Right renal pelvis (tissue), 4 donors: ENCODE measurements at places on chromosomes 11 and 22.

DNA sequence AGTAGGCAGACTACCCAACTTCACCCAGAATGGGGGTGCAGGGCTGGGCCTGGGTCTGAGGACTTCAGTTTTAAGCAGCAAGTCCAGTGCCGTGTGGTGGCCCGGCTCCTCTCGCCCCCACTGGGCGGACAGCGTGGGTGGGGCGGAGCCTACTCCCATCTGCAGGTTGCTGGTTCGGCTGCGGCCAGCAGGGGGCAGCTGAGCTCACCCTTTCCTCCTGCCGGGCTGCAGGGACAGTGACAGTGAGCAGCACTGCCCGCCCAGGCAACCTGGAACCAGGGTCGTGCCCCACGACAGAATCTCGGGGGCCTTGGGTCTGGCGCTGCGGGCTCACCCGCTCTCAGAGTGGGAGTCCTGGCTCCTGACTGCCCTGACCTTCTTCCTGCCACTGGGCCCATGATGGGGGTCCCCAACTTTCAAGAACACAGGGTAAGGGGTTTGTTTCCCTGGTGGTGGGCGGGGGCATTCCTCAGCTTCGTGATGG is 6.2 kb upstream of the NEAT1 start:
- no peak for DNase-seq

- DNase-seq, result no peak
These were observed 41.2 kb upstream of the TESMIN start for GRCh38 chr11:68792400-68792966.

DNA sequence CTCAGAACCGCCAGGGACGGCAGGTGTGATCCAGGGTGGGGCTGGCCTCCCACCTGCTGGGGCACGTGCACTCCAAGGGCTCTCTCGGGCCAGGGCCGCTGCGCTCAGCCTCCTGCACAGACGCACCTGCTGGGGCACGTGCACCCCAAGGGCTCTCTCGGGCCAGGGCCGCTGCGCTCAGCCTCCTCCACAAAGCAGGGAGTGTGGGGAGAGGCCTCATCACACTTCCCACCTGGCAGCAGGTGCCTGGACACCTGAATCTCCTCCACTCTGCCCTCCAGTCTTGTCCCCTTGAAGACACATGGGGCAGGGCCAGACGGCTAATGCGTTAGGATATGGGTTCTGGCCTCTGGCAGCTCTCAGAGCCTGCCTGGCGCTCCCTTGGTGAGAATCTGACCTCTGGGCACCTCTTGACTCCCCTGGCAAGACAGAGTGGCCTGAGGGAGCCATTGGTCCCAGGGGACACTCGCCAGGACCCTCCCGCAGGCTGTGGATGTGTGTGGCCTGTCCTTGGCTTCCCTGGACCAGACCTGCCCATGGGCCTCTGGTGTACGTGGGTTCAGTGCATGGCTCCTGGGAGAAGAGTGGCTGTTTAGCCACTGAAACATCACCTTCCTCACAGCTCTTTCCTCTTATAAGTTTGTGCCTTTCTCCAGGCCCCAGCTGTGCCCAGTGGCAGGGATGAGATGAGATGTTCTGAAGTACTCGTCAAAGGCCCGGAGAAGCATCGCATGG is 73.5 kb downstream of the BRD1 start:
- DNase-seq, result no peak

DNA sequence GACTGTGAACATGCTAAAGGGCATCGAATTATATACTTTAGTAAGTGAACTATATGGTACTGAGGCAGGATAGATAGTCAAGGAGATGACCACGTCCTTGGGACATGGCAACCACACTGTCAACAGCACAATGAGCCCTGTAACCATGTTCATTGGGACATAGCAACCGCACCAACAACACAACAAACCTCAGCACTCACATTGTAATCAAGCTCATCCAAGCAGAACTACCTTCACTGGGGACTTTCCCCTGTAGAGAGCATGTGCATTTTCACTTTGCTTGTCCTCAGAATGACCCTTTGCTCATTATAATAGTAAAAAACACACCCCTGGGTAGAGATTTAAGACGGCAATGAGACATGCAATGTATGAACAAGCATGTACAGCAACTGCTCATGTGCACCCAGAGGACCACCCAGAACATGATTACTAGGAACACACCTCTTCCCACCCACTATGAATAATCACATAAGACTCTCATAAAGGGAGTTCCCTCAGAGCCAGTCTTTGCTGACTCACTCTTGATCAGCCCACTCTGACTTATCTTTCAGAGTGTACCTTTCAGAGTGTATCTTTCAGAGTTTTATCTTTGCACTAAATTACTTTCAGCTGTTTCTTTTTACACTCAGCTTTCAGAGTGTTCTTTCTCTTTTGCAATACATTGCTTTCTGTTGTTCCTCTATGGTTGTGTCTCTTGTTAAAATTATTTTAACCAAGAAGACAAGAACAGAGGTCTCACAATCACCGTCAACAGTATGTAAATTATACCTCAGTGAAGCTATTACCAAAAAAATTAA is 4.1 kb upstream of the PLAAT2 start:
- no peak for DNase-seq

- DNase-seq, result no peak
These were observed 62.2 kb upstream of the NAV2 start for GRCh38 chr11:19650467-19650866.

DNA sequence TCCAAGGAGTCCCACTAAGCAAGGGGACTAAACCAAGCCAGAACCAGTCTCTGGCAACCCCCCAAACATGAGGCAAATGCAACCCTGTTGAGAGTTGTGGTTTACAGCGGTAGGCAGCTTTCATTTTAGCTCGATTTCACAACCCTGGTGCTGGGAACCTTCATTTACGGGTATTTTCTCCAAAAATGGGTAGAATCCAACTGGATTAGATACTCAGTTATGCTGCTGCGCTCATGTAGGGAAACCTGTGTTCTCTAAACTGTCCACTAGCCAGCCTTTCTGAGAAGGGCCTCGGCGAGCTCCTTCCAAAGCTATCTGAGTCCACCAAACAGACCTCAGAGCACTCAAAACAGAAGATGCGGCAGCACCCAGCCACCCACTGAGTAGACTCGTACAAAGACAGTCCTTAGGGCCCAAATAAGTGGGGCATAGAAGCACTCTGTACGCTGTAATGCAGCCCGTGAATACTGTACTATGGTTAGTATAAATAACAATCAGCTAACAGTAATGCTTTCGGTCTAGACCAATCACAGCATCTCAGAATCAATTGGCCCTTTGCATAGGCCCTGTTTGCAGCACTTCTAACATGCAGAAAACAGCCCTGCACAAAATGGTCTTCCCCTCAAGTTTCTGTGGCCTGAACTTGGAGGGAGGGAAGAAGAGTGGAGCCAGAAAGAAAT is 104.7 kb downstream of the ETS1 start:
- DNase-seq, result no peak

GRCh38 chr11:96782632-96783031 is 392.8 kb downstream of the JRKL start:
- DNase-seq, result no peak

- DNase-seq, result no peak
These were observed 6.3 kb downstream of the MMP3 start for GRCh38 chr11:102837156-102837555.

DNA sequence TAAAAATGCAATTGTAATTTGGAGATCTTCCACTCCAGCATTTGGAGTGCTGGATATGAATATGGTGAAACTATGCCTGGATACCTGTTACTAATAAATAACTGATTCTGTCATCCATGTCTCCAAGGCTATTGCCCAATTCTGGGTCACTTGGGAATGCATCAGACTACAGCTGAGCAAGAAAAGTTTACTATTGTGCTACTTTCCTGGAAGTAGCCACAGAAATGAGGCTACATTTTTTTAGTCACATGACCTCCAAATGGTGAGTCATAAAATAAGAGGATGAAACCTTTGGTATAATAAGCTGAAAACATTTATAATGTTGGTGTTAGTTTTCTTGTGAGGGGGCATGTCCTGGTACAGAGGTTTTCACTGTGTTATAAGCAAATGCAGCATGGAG is 44.4 kb downstream of the DCDC1 start:
- no peak for DNase-seq

DNA sequence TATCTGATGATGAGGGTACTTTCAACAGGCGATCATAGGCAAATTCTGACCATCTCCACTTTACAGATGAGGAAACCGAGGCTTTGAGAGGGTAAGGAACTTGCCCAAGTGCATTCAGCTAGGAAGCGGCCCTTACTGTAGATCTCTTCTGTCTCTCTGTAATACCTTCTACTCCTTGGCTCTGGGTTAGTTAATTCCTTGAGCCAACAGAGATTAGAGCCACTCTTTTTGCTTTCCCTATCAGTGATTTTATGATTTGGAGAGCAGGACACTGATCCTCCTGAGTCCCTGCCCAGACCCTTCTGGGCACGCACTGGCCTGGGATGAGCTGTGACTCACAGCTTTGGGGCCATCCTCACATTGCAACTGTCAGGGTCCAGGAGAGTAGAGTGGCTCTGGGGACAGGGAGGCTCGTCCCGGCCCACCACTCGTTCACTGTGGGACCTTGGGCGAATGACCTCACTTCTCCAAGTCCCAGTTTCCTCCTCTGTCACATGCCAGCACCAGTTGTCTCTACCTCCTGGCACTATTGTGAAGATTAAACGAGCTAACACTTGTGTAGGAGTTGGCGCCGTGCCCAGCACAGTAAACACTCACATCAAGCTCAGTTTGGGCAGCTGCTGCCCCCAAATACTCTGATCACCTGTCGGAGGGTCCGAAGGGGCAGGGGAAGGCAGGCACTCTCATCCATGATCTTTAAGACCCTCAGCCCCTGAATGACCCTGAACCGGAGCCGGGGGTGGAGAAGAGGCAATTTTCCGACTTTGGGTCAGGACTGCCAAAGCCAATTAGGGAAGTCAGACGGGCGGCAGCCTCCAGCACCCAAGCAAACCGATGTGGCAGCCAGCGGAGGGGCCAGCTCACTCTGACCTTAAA is 235.0 kb downstream of the MIAT start:
- no peak for DNase-seq

DNA sequence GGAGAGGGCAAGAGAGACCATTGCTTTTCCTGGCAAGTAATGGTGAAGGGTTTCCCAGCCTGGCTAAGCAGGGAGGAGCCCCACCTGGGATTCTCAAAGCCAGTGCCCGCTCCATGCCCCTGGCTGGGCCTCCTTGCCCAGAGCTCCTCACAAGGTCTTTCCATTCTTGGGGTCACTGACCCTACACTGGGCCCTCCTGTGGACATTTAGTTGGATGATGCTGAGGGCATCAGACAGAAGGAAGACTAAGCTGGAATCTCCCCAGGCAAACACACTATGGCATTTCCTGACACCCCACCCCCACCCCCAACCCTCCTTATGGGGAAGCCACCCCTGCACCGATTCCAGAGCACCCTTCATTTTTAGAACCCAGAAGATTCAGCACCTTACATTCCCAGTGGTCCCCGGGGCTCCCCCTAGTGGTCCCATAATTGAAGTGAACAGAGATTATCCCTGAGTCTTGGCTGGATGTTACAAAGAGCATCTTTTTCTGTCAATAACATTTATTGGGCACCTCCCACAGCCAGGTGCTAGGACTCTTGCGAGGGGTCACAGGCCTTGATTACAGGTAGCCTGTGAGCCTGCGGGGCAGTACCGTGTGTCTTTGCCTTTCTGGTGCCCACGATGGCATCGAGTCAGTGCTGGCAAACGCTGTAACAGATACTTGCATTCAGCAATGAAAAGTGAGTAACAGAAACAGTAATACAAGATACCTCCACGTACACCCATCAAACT is 548.5 kb downstream of the BUD13 start:
- DNase-seq, result no peak

GRCh38 chr11:92803391-92803790 is 166.1 kb upstream of the MTNR1B start:
- no peak for DNase-seq

- DNase-seq, result no peak
These were observed 14.6 kb downstream of the IL10RA start for GRCh38 chr11:118000850-118001228.

DNA sequence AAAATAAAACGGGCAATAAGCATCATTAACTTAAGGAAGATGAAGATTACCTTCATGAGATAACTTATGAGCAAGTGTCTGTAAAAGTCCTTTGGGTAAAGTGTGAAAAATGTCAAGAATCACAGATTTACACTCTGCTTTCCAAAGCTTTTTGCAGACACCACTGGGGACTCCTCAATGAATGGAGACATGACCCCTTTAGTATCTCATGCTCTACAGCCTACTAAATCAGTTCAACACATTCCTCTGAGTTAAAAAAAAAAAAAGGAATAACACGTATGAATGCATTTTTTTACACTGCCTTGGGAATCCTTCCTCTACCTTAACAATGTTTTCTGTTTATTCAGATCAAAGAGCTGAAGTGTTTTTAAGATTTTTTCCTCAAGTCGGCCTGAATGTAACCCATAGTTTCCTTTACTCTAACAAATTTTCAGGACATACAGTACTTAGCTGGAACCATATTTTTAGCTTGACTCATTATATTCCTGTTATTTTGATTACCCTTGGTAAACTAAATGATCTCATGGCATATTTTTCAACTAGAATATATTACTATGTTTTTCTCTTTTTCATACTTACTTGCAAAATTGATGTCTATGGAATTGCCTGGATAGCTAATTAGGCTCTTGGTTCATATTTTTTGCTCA is 25.9 kb upstream of the RAB30 start:
- no peak for DNase-seq

GRCh38 chr22:48396785-48397530 is 1430.7 kb downstream of the BRD1 start:
- DNase-seq, result no peak

DNA sequence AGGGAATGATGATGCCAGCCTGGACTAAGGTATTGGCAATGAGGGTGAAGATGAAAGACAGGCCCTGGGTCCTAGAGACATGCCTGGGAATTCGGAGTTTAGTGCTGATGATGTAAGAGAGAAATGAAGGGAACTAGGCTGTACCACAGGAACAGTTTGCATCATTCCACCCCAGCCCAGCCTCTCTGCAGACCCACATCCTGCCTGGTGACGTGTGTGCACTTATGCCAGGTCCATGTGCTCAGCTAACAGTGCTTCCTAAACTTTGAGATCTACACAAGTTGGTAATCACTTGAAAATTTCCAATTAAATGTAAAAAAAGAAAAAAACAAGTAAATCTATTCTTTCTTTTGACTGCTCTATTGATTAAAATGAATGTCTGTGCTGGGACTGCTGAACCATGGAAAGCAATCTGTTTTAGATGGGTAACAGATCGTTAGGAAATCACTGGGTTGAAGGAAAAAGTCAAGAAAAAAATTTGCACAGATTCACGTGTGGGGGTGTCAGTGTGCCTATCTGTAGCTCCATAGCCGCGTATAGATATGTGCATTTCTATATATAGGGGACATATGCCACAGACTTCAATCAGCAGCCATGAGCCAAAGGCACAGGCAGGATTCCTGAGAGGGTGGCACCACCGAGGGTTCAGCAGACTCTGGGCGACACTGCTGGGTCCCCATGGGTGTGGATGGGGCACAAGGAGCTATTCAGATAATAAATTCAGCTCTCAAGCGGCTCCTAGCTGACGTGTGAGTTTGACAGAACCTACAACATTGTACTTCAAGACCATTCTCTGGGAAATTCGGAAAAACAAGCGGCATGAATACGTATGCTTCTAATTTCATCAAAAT is 131.1 kb upstream of the OPCML start:
- no peak for DNase-seq

- no peak for DNase-seq
These were observed 866 bp upstream of the SELENOO start for GRCh38 chr22:50199829-50200460.
